ENCODE measurements at places on chromosomes 6 and 20.

DNA sequence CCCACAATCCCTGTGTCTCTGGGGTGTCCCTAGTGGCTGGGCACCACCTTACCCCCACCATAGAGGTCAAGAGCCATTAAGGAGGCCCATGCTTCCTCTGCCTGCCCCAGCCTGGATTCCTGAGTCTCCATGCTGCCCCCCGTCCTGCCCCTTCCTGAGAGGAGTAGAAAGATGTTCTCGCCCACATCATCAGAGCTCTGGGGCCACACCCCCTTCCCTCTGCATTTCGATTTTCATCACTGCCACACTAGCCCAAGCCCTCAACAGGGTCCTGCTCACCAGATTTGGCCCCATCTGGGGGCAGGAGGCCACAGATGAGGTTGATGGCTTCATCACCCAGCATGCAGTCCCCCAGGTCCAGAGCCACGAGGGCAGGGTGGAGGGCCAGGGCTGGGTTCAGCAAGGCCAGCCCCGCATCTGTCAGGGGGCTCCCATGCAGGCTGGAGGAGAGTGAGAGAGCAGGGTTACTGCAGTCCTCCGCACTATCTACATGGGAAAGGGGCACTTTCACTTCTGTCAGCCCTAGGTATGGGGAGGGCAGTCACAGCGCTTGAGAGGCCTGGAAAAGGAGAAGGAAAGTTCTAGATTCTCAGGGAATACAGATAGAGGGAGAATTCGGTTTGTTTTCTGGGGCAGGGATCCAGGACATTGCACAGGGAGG is 1.5 kb downstream of the LRRC73 start:
- no peak for DNase-seq

GRCh38 chr6:75124085-75124484 is 81.8 kb downstream of the COL12A1 start:
- no peak for DNase-seq

GRCh38 chr6:38068854-38069590 is 249.5 kb downstream of the ZFAND3 start:
- no peak for DNase-seq

DNA sequence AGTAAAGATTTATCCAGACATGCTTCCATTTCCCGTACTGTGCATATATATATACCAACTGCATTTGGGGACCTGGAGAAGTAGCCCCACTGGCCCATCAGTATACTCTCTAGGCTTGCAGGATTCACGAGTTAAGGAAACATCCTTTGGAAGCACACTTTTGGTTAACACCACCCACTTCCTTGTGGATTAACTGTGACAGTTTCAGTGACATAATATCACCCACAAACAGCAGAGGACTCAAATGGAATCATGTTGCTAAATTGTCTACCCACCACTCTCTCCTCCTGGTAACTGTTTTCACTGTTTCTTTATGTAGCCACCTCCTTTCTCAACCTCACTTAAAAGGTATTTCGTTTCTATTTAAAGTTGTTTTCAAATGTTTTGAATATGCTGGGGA is 55.0 kb downstream of the PROKR2 start:
- no peak for DNase-seq

- no peak for DNase-seq
These were observed 5.3 kb downstream of the SLC26A8 start for GRCh38 chr6:36019167-36019566.

- no peak for DNase-seq
These were observed 59.0 kb downstream of the ANKRD60 start for GRCh38 chr20:58169450-58169849.

GRCh38 chr6:52779237-52779636 is 16.0 kb upstream of the GSTA2 start:
- DNase-seq, result no peak

- DNase-seq, result no peak
These were observed 129.6 kb downstream of the FNDC1 start for GRCh38 chr6:159298840-159299239.

GRCh38 chr6:90811596-90812226 is 224.8 kb upstream of the MAP3K7 start:
- DNase-seq, result peak; percentile 90

DNA sequence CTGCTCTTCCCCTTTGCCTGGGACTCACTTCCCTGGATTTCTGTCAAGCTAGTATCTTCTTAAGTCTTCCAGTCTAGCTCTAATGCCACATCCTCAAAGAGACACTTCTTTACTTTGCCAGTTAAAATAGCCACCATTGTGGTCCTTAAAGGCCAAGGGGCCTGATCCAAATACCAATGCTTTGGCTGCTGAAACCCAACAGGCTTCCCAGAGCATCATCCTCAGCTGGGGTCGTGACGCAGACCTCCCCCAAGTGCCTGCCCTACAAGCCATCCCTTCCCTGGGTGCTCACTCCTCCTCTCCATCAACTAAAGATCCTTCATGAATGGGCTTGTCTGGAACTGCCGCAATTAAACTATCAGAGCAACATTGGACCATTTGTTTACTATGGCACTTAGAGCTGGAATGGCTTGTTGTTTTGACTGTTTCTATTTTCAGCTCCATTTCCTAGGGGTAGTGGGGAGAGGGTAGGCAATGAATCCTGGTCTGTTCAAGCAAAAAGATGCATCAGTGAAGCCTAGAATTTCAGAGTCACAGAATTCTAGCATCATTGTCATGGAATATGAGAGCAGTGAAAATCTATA is 79.6 kb upstream of the SIRPA start:
- no peak for DNase-seq

DNA sequence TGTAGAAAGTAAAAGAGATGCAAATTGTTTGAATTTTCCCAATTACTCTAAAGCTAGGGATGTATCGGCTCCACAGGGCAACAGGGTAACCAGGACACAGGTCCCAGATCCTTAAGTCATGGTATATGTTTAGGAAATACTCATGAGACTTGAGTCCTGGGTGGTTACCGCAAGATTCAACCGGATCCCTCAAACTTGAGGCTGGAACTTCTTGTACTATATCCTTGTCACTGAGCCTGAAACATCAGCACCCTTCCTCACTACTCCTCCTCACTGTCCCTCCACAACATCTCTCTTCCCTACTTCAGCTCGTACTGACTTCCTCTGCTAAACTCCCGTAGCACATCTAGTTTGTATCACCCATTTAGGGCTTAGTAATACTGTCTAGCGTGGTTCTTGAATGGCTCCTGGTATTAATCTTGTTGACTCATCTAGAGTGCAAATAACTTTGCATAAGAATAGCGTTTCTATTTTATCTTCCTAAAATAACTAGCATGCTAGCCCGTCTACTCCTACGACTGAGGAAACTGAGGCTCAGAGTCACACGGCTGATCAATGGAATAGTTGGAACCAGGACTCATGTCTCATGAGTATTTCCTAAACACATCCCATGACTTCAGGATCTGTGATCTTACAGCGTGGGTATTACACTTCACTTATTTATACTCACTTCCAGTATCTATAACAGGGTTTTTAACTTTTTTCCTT is 72.1 kb downstream of the FILIP1 start:
- no peak for DNase-seq

DNA sequence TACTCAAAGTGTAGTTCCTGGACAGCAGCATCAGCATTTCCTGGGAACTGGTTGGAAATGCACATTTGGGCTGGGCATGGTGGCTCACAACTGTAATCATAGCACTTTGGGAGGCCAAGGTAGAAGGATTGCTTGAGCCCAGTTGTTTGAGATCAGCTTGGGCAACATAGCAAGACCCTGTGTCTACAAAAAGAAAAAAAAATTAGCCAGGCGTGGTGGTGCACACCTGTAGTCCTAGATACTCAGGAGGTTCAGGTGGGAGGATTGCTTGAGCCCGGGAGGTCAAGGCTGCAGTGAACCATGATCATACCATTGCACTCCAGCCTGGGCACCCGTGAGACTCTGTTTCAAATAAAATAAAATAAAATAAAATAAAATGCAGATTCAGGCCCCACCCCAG is 156.2 kb downstream of the CDC5L start:
- no peak for DNase-seq

GRCh38 chr20:37902504-37903313 is at the start of gene VSTM2L:
TSS of gene VSTM2L (plus strand) at chr20:37903127. CDS start at chr20:37903351, 224 bp downstream.
- DNase-seq, result peak; percentile 24

DNA sequence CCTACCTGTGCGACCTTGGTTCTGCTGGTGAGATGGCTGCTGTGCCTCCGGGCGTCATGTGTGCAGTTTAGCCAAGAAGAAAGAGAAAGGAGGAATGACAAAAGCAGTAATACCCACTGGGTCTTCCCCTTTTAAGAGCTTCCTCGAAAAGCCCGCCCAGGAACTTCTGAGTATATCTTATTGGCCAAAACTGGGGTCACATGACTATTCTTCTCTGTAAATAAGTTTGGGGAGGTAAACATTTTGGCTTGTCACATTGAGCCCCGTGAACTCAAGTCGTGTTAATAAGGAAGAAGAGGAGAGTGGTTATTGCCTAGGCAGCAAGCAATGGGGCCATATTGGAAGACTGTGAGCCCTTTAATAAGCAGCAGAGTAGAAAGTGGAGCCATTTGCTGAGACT is 130.4 kb upstream of the ECI2 start:
- no peak for DNase-seq

DNA sequence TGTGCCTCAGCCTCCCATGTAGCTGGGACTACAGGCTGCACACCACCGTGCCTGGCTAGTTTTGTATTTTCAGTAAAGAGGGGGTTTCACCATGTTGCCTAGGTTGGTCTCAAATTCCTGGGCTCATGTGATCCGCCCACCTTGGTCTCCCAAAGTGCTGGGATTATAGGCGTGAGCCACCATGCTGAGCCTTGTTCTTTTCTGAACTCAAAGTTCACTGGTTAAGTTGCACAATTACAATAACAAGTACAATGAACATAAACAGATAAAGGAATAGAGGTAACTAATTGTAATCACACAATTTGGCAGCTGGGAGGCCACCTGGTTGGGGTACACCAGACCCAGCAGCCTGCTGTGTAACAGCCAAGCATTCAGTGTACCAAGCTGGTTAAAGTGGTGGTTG is 6.7 kb downstream of the NUDT3 start:
- no peak for DNase-seq

GRCh38 chr20:33209789-33210188 is 7.4 kb upstream of the BPIFA3 start:
- no peak for DNase-seq

DNA sequence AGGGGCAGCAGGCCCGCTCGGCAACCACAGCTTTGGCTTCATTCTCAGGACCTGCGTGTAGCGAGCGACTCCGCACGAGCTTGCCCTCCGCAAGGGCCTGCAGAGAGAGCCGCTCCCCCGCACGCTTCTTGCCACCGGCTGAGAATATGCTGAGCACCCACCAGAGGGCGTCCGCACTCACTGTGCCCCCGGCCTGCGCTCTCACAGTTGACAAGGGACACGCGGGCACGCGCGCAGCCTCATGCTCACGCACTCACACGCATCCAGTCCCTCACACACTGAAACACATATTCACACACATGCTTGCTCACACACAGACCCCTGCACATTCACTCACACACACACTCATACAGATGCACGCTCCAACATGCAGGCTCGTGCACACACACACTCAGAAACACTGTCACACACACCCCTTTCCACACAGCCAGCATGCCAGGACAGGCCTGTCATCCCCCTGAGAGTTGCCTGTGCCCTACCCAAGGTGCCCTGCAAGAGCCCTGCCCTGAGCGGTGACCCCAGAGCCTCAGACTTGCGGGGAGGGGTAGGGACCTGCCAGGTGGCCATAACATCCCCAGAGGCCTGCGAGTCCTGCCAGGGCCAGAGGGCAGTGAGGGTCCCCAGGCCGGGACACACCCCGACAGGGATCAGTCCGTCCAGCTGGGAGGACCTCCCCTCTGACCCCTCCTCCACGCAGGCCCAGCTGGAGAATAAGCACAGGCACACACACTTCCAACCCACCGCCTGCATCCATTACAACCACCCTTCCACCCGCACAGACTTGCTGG is 174.1 kb downstream of the BMP7 start:
- DNase-seq, result peak; percentile 48

DNA sequence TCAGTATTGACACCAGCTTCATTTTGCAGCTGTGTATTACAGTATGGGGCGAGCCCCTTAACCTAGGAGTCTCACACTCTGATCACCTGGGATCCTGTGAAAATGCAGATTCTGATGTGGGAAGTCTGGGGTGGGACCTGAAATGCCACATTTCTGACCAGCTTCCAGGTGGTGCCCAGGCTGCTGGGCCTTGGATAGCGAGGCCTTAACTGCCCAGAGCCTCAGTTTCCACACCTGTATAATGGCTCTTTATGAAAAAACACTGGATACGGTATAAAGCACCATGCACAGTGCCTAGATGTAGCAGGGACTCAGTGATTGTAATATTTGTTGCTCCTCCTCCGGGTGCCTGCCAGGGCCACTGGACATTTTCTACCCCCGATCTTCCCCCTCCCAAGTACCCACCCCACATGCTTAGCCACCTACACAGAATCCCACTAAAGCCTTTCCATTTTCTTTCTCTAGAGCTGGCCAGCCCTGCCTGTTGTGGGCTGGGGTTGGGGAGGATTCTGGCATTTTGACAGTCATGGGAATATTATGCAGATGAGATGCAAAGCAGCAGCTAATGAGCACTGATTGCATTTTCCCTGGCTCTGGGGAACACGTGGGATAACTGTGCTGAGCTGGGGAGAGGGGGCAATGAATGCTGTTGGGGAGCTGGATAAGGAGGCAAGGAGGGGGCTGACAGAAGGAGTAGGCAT is 44.8 kb downstream of the SPDEF start:
- no peak for DNase-seq

- DNase-seq, result no peak
These were observed 131.2 kb upstream of the BTN3A2 start for GRCh38 chr6:26233649-26234420.

- no peak for DNase-seq
These were observed 122.1 kb upstream of the SPACA1 start for GRCh38 chr6:87925373-87926060.

DNA sequence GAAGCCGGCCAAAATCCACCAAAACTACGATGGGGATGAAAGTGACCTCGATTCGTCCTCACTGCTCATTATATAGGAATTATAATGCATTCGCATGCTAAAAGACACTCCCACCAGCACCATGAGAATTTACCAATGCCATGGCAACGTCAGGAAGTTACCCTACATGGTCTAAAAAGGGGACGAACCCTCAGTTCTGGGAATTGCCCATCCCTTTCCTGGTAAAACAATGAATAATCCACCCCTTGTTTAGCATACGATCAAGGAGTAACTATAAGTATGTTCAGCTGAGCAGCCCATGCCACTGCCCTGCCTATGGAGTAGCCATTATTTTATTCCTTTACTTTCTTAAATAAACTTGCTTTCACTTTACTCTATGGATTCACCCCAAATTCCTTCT is 20.1 kb upstream of the FAM110A start:
- no peak for DNase-seq

- DNase-seq, result no peak
These were observed 23.1 kb upstream of the MICB start for GRCh38 chr6:31474871-31475286.

- DNase-seq, result no peak
These were observed 6.3 kb upstream of the ARFGEF3 start for GRCh38 chr6:138155443-138155842.

DNA sequence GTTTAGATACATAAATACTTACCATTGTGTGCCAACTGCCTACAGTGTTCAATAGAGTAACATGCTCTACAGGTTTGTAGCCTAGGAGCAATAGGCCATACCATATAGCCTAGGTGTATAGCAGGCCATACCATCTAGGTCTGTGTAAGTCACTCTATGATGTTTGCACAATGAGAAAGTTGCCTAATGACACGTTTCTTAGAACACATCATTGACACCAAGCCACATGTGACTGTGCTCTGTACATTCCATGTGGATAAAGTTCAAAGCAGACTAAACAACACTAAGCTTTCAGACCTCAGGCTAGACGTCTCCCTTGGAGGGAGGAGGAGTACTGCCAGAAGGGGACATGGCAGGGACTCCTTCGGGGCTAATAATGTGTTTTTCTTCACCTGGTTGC is 93.6 kb downstream of the KIF16B start:
- DNase-seq, result no peak
